Tongue (tissue), 3 donors: ENCODE measurements at places on chromosomes 11 and 22. TPM values are rescaled to one million over a fixed set of nuclear protein-coding genes. Genes with fewer than 3 reads are reported as not detected.

GRCh38 chr22:40733919-40734318 is 54.6 kb downstream of the MCHR1 start:
- DNase-seq = no peak

GRCh38 chr11:70064726-70065317 is 13.3 kb upstream of the ANO1 start:
- no peak for DNase-seq

DNA sequence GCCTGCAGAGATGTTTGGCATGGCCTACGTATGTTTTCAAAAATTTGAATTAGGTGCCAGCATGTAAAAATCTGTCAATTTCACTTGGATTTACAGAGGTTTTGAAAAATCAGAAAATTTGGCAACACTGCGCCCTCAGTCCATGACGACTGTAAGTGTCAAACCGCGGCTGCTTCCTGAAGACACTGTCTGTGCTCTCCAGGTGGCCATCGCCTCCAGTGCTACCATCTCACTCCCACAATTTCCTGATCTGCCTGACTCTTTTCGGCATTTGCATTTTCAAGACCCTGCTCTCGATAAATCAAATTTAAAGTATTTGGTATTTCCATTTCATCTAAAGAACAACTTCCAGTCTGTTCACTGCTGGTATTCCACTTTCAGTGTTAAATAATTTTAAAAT is 34.6 kb downstream of the VSIG10L2 start:
- no peak for DNase-seq

GRCh38 chr22:29269230-29269604 is 1.1 kb downstream of the EWSR1 start:
- peak; percentile 26 for DNase-seq

BTBD10 gene
- 65.9 TPM for total RNA-seq
